ENCODE measurements at places on chromosomes 12 and 14.

- peak; percentile 72 for DNase-seq
Observed at GRCh38 chr12:55760663-55761062, 17.7 kb downstream of the GDF11 start.

DNA sequence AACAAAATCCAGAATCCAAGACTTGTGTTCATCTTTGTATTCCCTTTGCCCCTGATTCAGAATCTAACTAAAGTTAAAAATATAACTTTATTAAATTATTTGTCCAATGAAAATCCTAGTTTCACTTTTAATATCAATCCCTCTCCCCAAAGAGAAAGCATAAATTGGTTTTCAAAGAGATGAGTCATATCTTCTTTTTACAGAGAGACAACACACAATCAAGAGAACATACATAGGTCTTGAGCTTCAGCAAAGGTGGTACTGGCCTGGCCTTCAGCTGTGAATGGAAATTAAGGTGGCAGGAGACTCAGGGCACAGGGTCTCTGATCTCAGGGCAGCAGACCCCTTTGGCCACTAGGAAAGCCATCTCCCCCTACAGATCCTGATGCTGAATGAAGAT is 4.3 kb upstream of the ASCL1 start:
- peak; percentile 18 for DNase-seq

- no peak for DNase-seq
Observed at GRCh38 chr14:59253527-59253926, 65.1 kb downstream of the DAAM1 start.

DNA sequence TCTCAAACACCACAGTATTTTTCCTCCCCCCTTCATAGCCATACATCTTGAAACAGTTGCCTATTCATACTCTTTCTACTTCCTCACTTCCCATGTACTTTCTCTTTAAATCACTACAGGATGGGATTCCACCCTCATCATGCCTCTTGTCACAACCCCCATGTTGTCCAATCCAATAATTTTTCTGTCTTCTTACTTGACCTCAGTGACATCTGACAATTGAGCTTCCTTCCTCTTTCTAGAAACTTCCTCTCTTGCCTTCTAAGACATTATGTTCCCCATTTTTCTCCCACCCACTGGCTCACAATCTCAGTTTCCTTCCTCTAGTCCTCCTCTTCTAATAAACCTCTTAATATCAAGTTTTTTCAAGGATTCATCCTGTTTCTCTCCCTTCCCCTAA is 5.3 kb downstream of the C2CD5 start:
- DNase-seq, result no peak

DNA sequence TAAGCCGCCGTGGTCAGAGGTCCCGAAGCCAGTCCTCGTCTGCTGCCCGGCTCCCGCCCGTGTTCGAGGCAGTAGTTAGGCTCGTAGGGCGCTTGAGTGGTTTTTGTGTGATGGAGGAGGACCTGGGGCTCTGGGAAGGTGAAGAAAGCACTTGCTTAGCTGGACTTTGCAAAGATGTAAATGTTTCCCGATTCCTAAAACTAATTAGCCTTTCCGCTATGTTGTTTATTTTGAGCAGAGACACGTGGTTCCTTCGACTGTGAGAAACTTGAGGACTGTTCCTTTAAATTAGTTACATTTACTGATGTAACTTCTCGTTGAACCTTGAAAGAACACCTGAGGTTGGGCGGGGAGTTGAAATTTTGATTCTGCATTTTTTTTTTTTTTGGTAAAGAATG is 33.9 kb downstream of the MIA2 start:
- peak; percentile 22 for DNase-seq

GRCh38 chr12:68042212-68042699 is 53.0 kb downstream of the IFNG-AS1 start:
- peak; percentile 51 for DNase-seq
